ENCODE measurements at places on chromosomes 7 and 10.

- no peak for DNase-seq
These were observed 504.5 kb downstream of the XPNPEP1 start for GRCh38 chr10:109418795-109419194.

GRCh38 chr7:116861717-116862116 is 670 bp upstream of the CAPZA2 start:
- DNase-seq, result no peak

DNA sequence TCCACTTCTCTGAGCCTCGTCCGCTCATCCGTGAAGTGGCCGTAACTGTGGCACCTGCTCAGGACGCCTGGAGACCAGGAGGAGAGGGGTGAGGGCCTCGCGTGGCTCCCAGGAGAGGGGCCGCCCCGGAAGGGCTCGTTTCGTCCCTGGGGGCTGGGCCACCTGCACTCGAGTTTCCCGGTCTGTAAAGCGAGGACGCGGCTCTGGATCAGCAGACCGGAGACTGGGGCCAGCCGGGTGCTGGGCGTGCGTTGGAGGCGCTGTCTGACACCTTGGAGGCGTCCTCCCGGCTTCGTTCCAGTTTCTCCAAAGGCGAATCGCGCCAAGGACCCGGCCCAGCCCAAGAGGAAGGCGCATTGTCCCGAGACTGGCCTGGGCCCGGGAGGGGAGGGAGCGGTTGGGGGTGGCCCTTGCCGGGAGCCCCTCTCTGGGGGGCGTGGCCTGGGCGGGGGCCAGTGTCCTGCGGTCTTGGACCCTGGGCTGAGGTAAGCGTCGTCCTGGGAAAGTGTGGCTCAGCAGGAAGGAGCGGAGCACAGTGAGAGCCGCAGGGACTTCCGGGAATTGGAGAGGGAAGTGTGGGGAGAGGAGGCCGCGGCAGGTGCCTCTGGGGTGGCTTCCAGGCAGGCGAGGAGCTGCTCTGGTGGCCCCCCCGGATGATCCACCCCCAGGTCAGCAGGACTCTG is 89.6 kb downstream of the FOXL3 start:
- no peak for DNase-seq

- DNase-seq, result no peak
These were observed 46.2 kb downstream of the DPYSL4 start for GRCh38 chr10:132232981-132233380.

DNA sequence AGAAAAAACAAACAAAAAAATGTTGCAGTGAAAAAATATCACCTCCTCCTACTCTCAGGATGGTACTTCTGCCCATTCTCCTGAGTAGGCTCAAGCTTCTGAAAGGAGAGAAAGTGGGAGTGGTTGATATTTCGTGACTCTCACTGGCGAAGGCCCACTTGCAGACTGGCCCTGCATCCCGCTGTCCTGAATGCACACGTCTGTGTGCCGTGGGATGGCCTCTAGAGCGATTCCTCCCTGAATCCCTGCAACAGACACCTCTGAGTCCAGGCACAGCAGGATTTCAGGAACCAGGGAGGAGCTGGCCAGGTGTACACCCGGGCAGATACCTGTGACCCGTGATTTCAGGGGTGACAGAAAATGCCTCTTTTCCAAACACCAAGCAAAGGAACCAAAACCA is 319.2 kb downstream of the DPP6 start:
- no peak for DNase-seq

- DNase-seq, result no peak
These were observed 132.3 kb upstream of the CHST15 start for GRCh38 chr10:124225467-124226270.

DNA sequence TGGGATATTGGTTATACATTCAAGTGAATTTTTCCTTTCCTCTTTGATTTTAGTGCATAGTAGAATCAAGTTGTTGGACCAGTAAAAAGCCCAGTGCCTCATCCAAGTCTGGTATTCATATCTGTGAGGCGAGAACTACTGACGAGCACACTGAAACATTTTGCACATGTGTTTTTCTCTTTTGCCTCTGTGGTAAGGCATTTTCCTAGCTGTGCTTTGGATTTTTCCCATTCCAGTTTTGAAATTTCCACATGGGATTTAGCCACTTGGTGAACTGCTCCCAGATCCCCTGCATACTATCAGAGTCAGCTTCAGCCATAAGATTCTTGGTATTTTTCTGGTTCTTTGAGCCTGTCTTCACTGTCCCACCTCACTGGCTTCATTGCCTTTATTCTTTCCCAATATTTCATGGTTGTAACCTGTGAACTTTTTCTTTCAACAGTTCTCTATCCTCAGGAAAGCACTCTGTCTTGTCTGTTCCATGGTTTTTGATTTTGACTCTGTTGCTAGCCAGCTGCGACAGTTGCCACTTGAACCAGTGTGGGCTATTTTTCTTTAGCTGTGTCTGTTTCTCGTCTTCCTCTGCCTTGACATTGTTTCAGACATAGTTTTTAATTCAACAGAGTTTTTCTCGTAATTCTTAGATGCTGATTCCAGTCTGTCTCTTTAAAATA is 239.0 kb downstream of the REEP3 start:
- DNase-seq, result no peak

- peak; percentile 87 for DNase-seq
These were observed 873 bp downstream of the GTF2I start for GRCh38 chr7:74658178-74659004.

- DNase-seq, result no peak
These were observed 586.4 kb downstream of the GATA3 start for GRCh38 chr10:8640878-8641277.

- no peak for DNase-seq
These were observed 506 bp downstream of the CTTNBP2 start for GRCh38 chr7:117872561-117873309.

GRCh38 chr7:132476541-132476940 is 99.7 kb downstream of the PLXNA4 start:
- no peak for DNase-seq

- no peak for DNase-seq
These were observed 156.6 kb downstream of the NOC3L start for GRCh38 chr10:94206176-94206575.

Data from activated CD8-positive, alpha-beta memory T cell treated with anti-CD3 and anti-CD28 coated beads for 1 hour (primary cell).